ENCODE measurements at places on chromosomes 7 and 10. TPM values are rescaled to one million over a fixed set of nuclear protein-coding genes. Genes with fewer than 3 reads are reported as not detected.

DNA sequence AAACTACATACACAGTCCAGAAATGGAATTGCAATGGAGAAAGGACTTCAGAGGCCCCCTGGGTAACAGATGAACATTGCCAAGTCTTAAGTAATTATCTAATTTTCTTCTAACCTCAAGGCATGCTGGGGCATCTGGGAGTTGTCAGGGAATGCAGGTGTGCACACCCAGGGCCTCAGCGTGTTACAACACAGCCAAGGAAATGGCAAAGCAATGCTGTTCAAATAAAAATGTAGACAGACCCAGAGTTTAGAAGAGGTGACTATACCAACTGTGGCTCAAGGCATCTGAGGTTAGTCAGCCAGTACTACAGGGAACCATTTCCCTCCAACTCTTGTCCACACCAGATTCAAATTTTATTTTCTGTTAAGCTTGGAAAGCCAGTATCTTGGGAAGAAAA, 73.6 kb downstream of the CCDC3 start:
- H3K27me3 ChIP-seq: peaks cover 3% of the 10 kb centered on the region
- no peaks in the 10 kb centered on the region for H3K36me3 ChIP-seq
- H3K27ac ChIP-seq: no peak overlapping the region
- no peak for DNase-seq
- no peaks in the 10 kb centered on the region for H3K4me1 ChIP-seq

DNA sequence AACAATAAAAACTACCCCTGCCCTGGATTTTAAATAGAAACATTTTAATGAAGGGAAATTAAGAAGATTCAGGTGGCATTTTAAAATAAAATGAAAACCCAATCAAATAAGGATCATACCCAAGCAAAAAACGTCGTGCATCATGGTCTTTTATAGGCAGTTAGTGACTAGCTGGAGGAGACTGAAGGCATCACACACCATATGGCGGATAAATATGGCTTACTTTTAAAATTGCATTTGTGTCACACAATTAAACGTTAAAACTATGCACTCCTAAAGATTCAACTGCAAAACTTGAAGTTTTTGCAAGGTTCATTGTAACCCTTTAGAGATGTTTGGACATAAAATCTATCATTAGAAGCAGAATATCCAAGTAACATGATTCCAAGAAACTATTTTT, 200.1 kb upstream of the NRG3 start:
- DNase-seq: no peak
- no peak overlapping the region for H3K27ac ChIP-seq
- H3K4me3 ChIP-seq: no peak overlapping the region
- H3K36me3 ChIP-seq: no peaks in the 10 kb centered on the region

- DNase-seq: no peak
- H3K36me3 ChIP-seq: peaks cover 10% of the 10 kb centered on the region
- no peak overlapping the region for H3K4me3 ChIP-seq
- H3K27ac ChIP-seq: no peak overlapping the region
Observed at GRCh38 chr10:119340893-119341458, 133.6 kb downstream of the GRK5 start.

The GFRA1 gene
- total RNA-seq: 0.09 TPM

The CDHR3 gene
- total RNA-seq: 0.93 TPM

Data from activated CD4-positive, alpha-beta T cell treated with anti-CD3 and anti-CD28 coated beads for 36 hours (primary cell).